ENCODE measurements at places on chromosomes 5 and 9.

GRCh38 chr5:39471836-39472508 is 47.2 kb upstream of the DAB2 start:
- no peak for DNase-seq

- DNase-seq: no peak
Observed at GRCh38 chr9:38061326-38061977, 7.6 kb downstream of the SHB start.

- DNase-seq: no peak
Observed at GRCh38 chr5:63919763-63920478, 42.3 kb downstream of the HTR1A start.

DNA sequence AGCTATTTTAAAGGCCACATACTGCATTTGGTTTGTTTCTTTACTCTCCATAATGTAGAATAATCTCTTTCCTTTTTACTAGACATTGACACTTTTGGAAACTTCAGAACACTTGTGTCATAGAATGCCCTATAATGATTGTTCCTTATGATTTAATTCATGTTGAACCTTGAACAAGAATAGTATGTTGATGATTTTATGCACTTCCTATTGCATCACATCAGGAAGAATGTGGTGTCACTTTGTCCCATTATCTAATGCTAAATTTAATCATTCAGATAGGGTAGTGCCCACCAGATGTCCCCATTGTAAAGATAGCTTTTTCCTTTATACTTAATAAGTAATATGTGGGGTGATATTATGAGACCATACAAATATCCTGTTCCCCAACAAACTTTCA is 19.4 kb upstream of the DEPDC1B start:
- no peak for DNase-seq

DNA sequence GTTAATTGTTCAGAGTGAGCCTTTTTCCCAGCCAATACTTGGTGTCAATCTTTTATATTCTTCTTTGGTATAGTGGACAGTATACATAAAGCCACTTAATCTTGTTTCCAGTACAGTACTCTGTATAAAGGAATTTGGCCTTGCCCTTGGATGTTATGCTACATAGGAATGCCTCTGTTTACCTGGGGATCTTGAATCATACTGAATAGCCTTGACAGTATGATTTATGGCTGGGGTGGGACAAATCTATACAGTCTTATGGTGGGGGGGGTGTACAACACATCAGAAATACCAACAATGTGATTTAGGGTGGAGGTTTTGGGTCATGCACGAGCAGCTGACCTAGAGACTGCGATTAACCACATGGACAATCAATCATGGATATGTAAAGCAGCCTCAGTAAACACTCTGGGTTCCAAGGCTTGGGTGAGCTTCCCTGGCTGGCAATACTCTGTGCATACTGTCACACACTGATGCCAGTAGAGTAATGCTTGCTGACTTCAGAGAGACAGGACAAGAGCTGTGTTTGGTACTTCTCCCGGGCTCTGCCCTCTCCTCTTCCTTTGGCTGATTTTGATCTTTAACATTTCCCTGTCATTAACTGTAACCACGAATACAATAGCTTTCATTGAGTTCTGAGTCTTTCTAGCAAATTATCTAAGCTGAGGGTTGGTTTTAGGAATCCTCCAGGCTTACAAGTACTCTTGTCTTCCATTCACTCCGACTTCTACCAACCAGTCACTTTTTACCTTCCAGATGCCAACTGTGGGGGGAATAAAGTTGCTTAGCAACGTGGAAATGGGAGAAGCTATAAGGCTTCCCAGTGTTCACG is 84.6 kb downstream of the IARS1 start:
- no peak for DNase-seq

Data from NCI-H510A treated with DMSO at 0.1 percent for 48 hours (cell line).